Muscle of leg (tissue), 16 donors: ENCODE measurements at places on chromosomes 7 and 10.
A peak's percentile ranks its signal among the peaks of the same experiment; 100 is the strongest.

DNA sequence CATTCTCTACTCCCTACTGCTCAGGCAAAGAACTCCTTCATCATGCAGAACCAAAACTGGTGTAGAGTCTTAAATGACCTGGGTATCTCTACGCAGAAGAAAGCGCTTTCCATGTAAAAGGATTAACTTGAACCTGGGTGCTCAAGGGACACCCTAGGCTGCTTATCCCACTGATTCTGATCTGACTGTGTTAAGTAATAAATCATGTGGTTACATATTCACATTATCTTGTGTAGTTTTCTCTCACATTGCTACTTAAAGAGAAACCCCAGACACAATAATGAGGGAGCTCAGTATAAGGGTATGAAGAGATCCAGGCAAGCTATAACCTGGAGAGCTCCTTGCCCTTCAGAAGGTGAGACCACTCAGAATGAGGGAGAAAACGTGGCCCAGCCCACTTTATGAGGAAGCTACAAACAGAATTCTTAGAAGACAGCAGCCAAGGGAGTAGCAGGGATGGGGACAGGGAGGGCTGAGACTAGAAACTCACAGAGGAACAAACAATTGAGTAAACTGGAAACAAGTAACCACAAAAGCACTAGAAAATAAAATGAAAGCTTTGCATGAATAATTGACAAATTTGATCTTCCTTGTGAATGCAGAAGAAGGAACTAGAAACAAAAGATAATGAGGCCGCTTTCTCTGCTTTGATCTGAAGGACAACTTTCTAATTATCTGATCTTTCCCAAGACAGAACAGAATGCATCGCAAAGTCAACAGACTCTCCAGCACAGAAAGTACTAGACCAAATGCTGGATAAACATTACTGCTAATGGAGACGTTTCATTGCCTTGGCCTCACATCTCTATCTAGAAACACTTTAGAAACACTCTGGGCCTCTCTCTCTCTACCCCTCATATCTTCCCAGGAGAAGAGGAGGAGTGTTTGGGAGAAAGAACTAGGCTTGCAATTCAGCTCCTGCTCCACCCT lies 76.1 kb downstream of the LRRC17 start:
- H3K4me1 ChIP-seq: no peaks in the 10 kb centered on the region
- no peak for DNase-seq
- H3K4me3 ChIP-seq: no peak overlapping the region
- no peak overlapping the region for H3K27ac ChIP-seq
- no peaks in the 10 kb centered on the region for H3K36me3 ChIP-seq

- H3K27me3 ChIP-seq: no peaks in the 10 kb centered on the region
- no peak overlapping the region for H3K27ac ChIP-seq
- no peak for DNase-seq
- H3K36me3 ChIP-seq: no peaks in the 10 kb centered on the region
Observed at GRCh38 chr7:131674131-131674530, 117.7 kb upstream of the PODXL start.

DNA sequence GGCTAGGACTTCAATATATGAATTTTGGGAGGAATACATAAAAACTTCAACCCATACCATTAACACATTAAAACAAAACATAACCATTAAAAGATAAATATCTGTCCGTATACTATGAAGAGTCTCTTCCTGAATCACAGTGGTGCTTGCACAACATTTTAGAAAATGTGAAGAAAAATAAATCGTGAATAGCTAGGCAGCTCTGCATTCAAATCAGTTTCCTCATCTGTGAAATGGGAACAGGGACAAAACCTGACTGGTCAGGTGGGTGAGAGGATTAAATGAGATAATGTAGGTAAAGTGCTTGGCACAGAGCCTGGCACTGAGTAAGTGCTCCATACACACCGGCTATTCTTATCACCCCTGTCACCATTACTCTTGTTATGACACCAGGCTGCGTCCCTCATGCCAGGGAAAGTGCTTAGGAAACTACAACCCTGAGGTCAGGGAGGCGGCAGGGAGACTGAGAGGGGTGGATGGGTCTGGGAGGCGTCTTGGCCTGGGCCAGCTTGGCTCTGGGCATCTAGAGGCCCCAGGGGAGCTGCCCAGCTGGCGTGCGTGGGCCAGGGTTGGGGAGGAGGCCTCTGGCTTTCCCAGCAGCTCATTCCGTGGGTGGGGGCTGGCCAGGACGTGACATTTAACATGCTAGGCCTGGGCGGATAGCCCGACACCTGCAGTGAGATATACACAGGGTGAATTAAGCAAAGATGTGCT lies 78.3 kb downstream of the SH3PXD2A start:
- H3K4me3 ChIP-seq: no peak overlapping the region
- no peaks in the 10 kb centered on the region for H3K27me3 ChIP-seq
- H3K27ac ChIP-seq: no peak overlapping the region
- peaks cover 6% of the 10 kb centered on the region for H3K36me3 ChIP-seq
- peak; percentile 61 for DNase-seq
- peaks cover 45% of the 10 kb centered on the region for H3K4me1 ChIP-seq

- no peak for DNase-seq
- no peaks in the 10 kb centered on the region for H3K27me3 ChIP-seq
- H3K36me3 ChIP-seq: peaks cover 50% of the 10 kb centered on the region
- H3K27ac ChIP-seq: no peak overlapping the region
- no peak overlapping the region for H3K4me3 ChIP-seq
- H3K4me1 ChIP-seq: no peaks in the 10 kb centered on the region
Observed at GRCh38 chr7:4998910-4999309, 39.9 kb upstream of the MMD2 start.
